ENCODE measurements at places on chromosomes 1 and 21. TPM values are rescaled to one million over a fixed set of nuclear protein-coding genes. Genes with fewer than 3 reads are reported as not detected.

- H3K4me3 ChIP-seq = no peak overlapping the region
- H3K36me3 ChIP-seq = no peaks in the 10 kb centered on the region
- no peak overlapping the region for H3K27ac ChIP-seq
- peak; percentile 45 for DNase-seq
- H3K27me3 ChIP-seq = no peaks in the 10 kb centered on the region
Observed at GRCh38 chr1:190373705-190374336, 103.8 kb downstream of the BRINP3 start.

GRCh38 chr1:237959838-237960237, 69.1 kb upstream of the ZP4 start:
- H3K4me3 ChIP-seq = no peak overlapping the region
- H3K36me3 ChIP-seq = no peaks in the 10 kb centered on the region
- no peak for DNase-seq
- no peaks in the 10 kb centered on the region for H3K4me1 ChIP-seq

Gene KRTAP10-1
- total RNA-seq = not detected

DNA sequence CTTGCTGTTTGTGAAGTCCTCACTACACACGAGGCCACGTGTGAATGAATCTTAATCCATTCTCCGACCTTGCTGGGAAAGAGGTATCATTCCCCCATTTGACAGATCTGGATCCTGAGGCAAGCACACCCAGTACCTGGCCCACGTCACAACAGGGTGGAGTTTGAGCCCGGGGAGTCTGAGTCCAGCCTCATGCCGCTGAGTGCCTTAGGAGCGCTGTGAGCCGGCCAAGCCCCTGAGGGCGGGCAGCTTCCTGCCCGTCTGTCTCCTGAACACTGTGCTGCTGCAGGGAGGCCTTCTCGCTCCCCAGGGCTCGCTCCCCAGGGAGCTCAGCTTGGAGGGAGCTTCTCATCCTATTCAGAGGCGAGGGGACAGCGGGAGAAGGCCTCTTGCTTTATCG, 29.7 kb downstream of the SLC45A1 start:
- DNase-seq = no peak
- H3K4me3 ChIP-seq = no peak overlapping the region
- H3K27ac ChIP-seq = no peak overlapping the region

Gene SCYL3
- 8.1 TPM for total RNA-seq

GRCh38 chr1:203296460-203297073, 8.8 kb upstream of the BTG2 start:
- no peak for DNase-seq
- H3K27me3 ChIP-seq = no peaks in the 10 kb centered on the region
- peaks cover 13% of the 10 kb centered on the region for H3K4me1 ChIP-seq
- H3K36me3 ChIP-seq = no peaks in the 10 kb centered on the region
- H3K4me3 ChIP-seq = no peak overlapping the region

Gene KRTAP21-2
- not detected for total RNA-seq

DNA sequence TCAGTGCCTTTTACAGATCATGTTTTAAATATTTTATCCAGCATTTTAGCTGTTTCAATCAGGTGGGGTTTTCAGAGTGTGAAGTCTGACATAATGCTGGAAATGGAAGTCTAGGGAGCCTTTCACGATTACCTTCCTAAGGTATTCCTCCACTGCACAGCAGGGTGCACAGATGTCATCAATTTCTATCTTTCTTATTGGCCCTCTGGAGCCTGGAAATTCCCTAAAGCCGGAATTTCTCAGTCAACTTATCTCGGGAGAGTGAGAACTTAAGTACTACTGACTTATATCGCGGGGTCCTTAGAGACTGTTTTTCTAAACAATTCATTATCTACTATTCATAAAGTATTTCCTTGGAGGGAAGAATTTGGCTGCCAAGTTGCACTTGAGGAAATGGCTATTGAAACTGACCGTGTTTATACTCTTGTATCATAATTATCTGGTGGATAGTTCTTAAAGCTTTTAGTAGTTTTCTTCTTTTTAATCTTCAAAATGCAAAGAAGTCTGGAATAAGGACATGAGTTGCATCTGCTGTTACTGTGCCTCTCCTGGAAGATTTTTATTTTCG, 311.8 kb upstream of the B3GALT2 start:
- no peak overlapping the region for H3K4me3 ChIP-seq
- DNase-seq = peak; percentile 50
- no peaks in the 10 kb centered on the region for H3K27me3 ChIP-seq
- no peaks in the 10 kb centered on the region for H3K4me1 ChIP-seq
- H3K27ac ChIP-seq = no peak overlapping the region

Gene UBL4B
- total RNA-seq = not detected

DNA sequence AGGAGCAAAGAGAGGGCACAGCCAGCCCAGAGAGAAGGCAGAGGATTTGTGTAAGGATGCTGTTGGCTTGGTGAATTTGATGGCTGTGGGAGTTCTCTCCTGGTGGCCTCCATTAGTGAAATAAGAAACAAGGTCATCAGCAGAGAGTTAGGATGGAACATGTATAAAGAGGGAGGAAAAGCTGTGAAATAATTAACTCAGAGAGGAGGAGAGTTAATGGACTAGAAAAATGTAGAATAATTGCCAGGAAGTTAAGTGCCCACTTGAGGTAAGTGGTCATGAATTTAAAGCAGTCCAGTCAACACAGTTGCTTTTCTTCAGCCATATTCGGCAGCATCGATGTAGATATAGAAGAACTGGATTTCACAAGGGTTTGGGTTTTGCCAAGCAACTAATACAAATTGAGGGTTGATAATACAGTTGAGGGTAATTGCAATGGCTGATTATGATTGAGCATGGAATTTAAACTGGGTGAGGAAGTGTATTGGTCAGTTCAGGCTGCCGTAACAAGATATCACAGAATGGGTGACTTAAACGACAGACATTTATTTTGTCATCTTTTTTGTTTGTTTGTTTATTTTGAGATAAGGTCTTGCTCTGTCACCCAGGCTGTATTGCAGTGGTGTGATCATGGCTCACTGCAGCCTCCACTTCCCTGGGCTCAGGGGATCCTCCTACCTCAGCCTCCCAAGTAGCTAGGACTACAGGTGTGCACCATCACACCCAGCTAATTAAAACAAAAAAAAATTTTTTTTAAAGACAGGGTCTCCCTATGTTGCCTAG, 31.7 kb upstream of the KLF17 start:
- H3K27ac ChIP-seq = no peak overlapping the region
- H3K4me1 ChIP-seq = peaks cover 3% of the 10 kb centered on the region
- H3K4me3 ChIP-seq = no peak overlapping the region
- no peak for DNase-seq
- no peaks in the 10 kb centered on the region for H3K36me3 ChIP-seq

Gene C1QTNF12
- total RNA-seq = 8.0 TPM

DNA sequence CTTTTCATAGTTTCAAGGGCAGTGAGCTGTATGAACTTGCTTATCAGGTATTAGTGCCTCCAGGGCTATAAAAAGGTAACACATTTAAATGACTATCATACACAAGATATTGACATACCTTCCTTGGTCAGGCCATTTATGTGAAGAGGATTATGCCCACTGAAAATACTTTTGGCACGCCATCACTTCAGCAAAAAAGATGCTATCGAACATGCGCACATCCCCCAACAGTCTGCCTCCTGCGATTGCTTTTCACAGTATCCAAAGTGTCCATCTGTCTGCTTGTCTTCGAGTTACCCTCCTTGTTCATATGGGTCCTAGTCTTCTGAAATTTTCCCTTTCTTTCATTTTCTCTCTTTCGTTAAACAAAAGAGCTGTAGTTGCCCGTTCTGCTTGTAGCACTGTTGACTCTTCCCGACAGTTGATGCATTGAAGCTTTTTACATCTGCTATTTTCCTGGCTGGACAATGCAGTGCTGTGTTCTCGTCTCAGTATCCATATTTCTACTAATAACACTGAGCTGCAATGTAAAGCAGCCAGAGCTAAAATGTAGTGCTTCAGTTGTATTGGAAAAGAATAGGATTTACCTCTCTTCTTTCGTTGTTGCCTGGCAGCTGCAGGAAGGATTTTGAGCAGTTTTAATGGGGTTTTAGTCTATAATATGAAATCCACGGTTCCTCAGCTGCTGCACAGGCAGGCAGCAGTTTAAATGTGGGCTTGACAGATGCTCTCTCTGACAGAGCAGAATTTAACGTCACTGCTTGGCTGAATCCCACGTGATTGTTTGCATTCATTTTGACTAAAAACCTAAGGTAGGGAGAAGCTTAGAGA, at the start of gene B3GALT2:
Gene B3GALT2, minus strand, starts transcription at position 713 of the 831 bp plus-strand sequence. CDS start 5,051 bp downstream, outside the sequence.
- DNase-seq = no peak
- H3K4me3 ChIP-seq = no peak within 1 kb of the TSS
- H3K27ac ChIP-seq = peak within 1 kb of the TSS; percentile 89
- H3K27me3 ChIP-seq = no peaks in the 10 kb centered on the region
- H3K36me3 ChIP-seq = no peaks in the 10 kb centered on the region

Gene GJA5
- total RNA-seq = 1.4 TPM

DNA sequence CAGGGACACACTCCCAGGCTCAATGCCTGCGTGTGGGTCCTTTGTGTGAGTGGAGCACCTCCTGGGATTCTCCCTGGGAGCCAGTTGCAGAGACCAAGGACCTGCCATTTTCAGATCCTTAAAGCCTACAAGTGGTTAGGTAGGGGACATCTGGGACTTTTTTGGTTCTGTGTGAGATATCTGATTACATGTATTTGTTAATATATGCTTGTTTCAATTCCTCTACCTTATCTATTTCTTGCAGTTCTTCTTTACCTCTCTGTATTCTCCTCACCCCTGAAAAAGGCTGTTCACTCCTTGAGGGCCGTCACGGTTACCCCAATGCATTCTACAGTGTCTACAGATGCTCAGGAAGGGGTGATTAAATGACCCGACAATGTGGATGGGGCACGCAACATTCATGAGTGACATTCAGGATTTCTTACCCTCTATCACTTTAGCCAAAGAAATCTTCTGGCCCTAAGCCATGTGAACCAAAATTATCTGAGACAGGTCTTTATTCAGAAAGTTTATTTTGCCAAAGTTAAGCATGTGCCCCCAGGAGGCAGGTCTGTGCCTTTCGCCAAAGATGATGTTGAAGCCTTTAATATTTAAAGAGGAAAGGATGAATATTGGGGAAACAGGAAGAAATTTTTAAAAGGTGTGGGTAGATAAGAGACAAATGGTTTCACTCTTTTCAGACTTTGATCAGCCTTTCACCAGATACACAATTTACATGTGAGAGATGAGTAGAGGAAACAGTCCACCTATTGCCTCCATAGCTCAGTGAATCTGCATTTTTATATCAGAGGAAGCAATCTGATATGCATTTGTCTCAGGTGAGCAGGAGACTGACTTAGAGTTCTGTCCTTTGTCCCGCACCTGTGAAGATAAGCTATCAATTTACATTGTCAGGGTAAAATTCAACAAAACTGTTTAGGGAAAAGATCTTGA, 44.6 kb upstream of the MPZL1 start:
- H3K36me3 ChIP-seq = no peaks in the 10 kb centered on the region
- H3K4me1 ChIP-seq = peaks cover 9% of the 10 kb centered on the region
- H3K4me3 ChIP-seq = no peak overlapping the region
- DNase-seq = no peak
- peaks cover 3% of the 10 kb centered on the region for H3K27me3 ChIP-seq

Gene PEX14
- 24.0 TPM for total RNA-seq

DNA sequence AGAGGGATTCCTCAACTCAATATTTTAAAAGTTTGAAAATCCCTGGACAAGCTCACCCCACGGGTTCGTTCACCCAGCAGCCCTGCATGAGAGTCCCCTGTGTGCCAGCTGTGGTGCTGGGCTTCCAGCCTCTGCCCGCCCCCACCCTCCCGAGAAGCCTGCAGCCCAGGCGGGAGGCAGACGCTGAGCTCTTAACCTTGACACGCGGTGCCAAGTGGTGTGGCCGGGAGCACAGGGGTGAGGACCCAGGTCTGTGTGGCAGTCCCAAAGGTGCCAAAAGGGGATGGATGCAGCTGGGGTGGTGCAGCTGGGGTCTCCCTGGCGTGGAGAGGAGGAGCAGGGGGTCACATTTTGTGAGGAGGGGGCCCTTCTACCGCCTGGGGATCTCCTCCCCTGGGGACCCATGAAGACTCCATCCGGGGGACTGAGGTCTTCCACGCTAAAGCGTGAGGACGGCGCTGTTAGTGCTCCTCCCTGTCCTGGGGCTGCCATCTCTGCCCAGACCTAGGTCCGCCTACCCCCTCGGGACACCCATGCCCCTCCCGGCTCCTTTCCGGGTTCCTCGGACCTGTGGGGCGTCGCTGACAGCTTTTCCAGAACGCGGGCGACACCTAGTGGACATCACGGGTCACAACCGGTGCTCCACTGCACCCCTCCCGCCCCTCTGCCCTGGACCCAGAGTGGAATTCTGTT, 12.9 kb downstream of the PLA2G2F start:
- no peaks in the 10 kb centered on the region for H3K36me3 ChIP-seq
- no peak overlapping the region for H3K4me3 ChIP-seq
- no peaks in the 10 kb centered on the region for H3K27me3 ChIP-seq
- no peak overlapping the region for H3K27ac ChIP-seq

DNA sequence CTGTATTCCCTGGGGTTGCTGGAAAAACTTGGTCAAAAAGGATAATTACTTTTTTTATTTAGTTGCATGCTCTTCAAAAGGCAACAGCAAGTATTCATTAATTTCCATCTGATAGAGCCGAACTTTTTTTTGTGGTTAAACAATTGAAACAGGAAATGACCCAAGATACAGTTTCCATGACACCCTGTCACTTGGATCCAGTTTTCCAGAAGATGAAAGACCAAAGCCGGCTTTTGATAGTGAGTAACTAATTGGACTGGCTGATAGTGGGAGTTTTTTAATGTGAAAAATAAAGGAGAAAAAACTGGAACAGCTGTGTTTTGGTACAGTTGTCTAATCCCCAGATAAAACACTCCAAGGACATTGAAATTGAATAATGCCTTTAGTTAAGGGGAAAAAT, 33.0 kb downstream of the CACHD1 start:
- no peak for DNase-seq
- H3K4me1 ChIP-seq = peaks cover 6% of the 10 kb centered on the region
- H3K4me3 ChIP-seq = no peak overlapping the region
- peaks cover 11% of the 10 kb centered on the region for H3K27me3 ChIP-seq
- H3K27ac ChIP-seq = no peak overlapping the region

Gene LRP8
- 36.9 TPM for total RNA-seq

GRCh38 chr1:98677288-98677687, 15.8 kb downstream of the SNX7 start:
- no peak overlapping the region for H3K4me3 ChIP-seq
- no peaks in the 10 kb centered on the region for H3K36me3 ChIP-seq
- H3K4me1 ChIP-seq = no peaks in the 10 kb centered on the region
- no peak overlapping the region for H3K27ac ChIP-seq
- DNase-seq = no peak

Gene FCGR2B
- total RNA-seq = not detected

Gene MLLT11
- 18.7 TPM for total RNA-seq

GRCh38 chr1:89767618-89768017, 53.2 kb upstream of the LRRC8D start:
- no peaks in the 10 kb centered on the region for H3K36me3 ChIP-seq
- peaks cover 39% of the 10 kb centered on the region for H3K27me3 ChIP-seq
- peaks cover 3% of the 10 kb centered on the region for H3K4me1 ChIP-seq
- no peak for DNase-seq
- H3K4me3 ChIP-seq = no peak overlapping the region
- no peak overlapping the region for H3K27ac ChIP-seq

GRCh38 chr1:64539781-64540218, 69.9 kb downstream of the CACHD1 start:
- H3K4me3 ChIP-seq = no peak overlapping the region
- peak overlapping the region; percentile 81 for H3K27ac ChIP-seq
- H3K36me3 ChIP-seq = no peaks in the 10 kb centered on the region
- peaks cover 12% of the 10 kb centered on the region for H3K4me1 ChIP-seq
- H3K27me3 ChIP-seq = no peaks in the 10 kb centered on the region
- no peak for DNase-seq

All from endodermal cell (in vitro differentiated cells).